ENCODE measurements at places on chromosomes 11 and 22.

GRCh38 chr11:32053151-32053888, 37.6 kb upstream of the RCN1 start:
- H3K27me3 ChIP-seq = peaks cover 50% of the 10 kb centered on the region
- peaks cover 4% of the 10 kb centered on the region for H3K4me1 ChIP-seq
- no peak overlapping the region for H3K4me3 ChIP-seq
- no peak overlapping the region for H3K27ac ChIP-seq
- no peak for DNase-seq
- H3K36me3 ChIP-seq = no peaks in the 10 kb centered on the region

- H3K4me3 ChIP-seq = no peak overlapping the region
- no peaks in the 10 kb centered on the region for H3K36me3 ChIP-seq
- no peak overlapping the region for H3K27ac ChIP-seq
- H3K4me1 ChIP-seq = no peaks in the 10 kb centered on the region
These were observed 7.1 kb downstream of the PNPLA5 start for GRCh38 chr22:43884600-43885318.

GRCh38 chr11:9385327-9385899, 961 bp downstream of the IPO7 start:
- no peak for DNase-seq
- H3K4me1 ChIP-seq = peaks cover 4% of the 10 kb centered on the region
- no peaks in the 10 kb centered on the region for H3K27me3 ChIP-seq
- peak overlapping the region; percentile 93 for H3K4me3 ChIP-seq

DNA sequence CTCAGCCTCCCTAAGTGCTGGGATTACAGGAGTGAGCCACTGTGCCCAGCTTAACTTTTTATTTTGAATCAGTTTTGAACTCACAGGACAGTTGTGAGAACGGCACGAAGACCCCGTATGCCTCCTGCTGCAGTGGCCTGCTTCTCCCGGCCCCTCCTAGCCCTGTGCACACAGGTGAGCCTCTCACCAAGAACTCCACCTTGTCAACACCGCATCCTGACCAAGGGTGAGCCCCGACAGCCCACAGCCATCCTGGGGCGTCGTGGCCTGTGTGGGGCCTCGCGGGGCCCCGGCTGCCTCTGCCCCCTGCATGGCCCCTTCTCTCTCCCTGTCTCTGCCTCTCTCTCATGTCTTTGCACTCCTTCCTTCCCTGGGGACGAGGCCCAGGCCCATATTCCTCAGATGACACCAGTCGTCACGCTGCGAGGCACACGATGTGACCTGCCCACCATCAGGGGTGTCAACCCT, 38.8 kb downstream of the GNB1L start:
- DNase-seq = no peak
- H3K27ac ChIP-seq = no peak overlapping the region
- H3K4me3 ChIP-seq = no peak overlapping the region
- H3K36me3 ChIP-seq = no peaks in the 10 kb centered on the region
- no peaks in the 10 kb centered on the region for H3K27me3 ChIP-seq

DNA sequence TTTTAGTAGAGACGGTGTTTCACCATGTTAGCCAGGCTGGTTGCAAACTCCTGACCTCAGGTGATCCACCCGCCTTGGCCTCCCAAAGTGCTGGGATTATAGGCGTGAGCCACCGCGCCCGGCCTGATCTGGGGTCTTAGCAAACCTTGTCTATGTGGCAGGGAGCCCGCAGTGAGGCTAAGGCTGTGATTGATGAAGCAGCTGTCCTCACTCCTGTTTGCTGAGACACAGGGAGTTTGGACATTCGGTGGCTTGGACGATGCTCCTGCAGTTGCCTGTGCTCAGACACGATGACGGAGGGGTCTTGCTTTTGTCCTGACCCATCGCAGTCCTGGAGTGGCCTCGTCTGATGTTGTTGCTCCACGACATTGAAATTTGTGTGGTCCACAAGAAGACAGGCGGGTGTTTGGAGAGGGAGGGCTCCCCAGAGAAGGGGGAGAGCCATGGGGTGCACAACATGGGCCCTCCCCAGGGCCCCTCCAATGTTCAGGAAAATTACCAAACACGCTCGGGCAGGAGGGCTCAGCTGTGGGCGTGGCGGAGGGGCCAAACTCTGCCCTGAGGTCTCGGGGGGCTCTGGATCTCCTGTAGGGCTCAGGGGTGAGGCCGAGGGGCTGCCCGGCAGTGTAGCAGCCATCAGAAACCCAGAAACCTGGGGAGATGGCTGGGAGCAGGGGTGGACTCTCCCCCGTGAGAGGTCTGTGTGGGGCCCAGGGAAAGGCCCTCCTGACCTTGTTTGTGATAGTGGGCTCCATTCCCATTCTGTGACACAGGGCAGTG, 41.8 kb upstream of the PRR5 start:
- no peak overlapping the region for H3K27ac ChIP-seq
- H3K4me3 ChIP-seq = no peak overlapping the region
- H3K27me3 ChIP-seq = no peaks in the 10 kb centered on the region
- H3K36me3 ChIP-seq = no peaks in the 10 kb centered on the region
- no peak for DNase-seq
- H3K4me1 ChIP-seq = no peaks in the 10 kb centered on the region

- H3K36me3 ChIP-seq = no peaks in the 10 kb centered on the region
- no peak for DNase-seq
- no peaks in the 10 kb centered on the region for H3K27me3 ChIP-seq
- no peak overlapping the region for H3K27ac ChIP-seq
- no peak overlapping the region for H3K4me3 ChIP-seq
- H3K4me1 ChIP-seq = no peaks in the 10 kb centered on the region
These were observed 80.1 kb downstream of the USP35 start for GRCh38 chr11:78268591-78269410.

- no peak overlapping the region for H3K4me3 ChIP-seq
- H3K36me3 ChIP-seq = peaks cover 7% of the 10 kb centered on the region
- no peaks in the 10 kb centered on the region for H3K27me3 ChIP-seq
- peaks cover 19% of the 10 kb centered on the region for H3K4me1 ChIP-seq
- peak overlapping the region; percentile 14 for H3K27ac ChIP-seq
- no peak for DNase-seq
These were observed 9.0 kb downstream of the SPCS2 start for GRCh38 chr11:74957937-74958629.

GRCh38 chr22:20650294-20651207, 123.4 kb upstream of the SERPIND1 start:
- no peak overlapping the region for H3K4me3 ChIP-seq
- no peaks in the 10 kb centered on the region for H3K4me1 ChIP-seq
- H3K27ac ChIP-seq = no peak overlapping the region
- DNase-seq = no peak
- no peaks in the 10 kb centered on the region for H3K36me3 ChIP-seq

DNA sequence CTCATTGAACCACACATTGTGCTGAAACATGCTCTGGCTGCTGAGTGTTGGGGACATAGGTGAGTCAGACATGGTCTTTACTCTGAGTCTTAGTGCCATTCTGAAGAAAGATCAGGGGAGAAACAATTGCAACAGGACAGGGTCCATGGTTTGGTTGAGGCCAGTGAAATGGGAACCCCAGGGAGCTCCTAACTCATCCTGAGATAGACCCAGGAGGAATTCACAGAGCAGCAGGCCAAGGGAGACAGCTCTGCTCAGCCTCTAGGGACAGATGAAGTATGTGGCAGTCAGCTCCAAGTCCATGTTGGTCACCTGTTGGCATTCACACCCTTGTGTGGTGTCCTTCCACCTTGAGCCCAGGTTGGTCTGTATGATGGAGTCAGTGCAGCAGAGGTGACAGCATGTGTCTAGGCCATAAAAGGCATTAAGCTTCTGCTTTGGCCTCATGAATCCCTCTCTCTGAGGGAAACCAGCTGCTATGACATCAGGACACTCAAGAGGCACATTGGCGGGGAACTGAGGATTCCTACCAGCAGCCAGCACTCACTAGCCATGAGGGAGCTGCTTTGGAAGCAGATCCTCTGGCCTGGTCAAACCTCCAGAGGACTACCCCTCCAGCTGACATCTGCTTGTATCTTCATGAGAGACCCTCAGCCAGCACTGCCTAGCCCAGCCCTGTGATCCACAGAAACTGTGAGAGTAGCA, 50.3 kb upstream of the MYEOV start:
- no peaks in the 10 kb centered on the region for H3K27me3 ChIP-seq
- H3K27ac ChIP-seq = no peak overlapping the region
- no peak for DNase-seq
- no peaks in the 10 kb centered on the region for H3K4me1 ChIP-seq

GRCh38 chr11:64519541-64519940, 71.5 kb upstream of the SLC22A12 start:
- H3K36me3 ChIP-seq = no peaks in the 10 kb centered on the region
- no peak for DNase-seq
- H3K4me3 ChIP-seq = no peak overlapping the region
- H3K4me1 ChIP-seq = no peaks in the 10 kb centered on the region
- H3K27me3 ChIP-seq = peaks cover 43% of the 10 kb centered on the region

DNA sequence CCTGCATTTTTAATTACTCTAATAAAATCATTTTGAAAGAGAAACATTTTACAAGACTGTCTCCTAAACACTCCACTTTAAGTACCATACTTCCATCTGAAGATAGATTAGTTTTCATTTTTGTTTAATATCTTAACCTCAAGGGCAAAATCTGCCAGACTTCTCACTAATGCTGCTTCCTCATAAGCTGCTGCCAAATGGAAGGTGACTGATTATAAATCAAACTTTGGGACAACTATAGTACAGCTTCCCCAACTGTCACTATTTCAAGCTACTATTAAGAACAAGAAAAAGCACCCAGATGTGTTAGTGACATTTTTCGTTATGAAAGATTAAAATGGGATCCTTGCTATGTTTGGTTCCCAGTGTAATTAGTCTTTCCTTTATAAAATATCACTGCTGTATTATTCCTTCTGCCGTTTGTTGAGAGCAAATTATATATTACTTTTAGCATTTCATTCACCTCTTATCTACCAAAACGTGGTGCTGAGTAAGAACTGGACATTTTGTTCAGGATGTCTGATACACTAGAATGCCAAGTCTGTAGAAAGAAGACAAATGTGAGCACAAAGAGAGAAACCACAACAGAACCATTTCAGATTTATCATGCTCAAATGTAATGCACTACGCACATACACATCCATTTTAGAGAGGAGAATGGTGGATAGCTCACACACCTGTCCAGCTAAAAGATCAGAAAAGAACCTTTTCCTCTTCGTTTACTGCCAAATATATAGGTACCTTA, 312.2 kb upstream of the C11orf87 start:
- H3K4me3 ChIP-seq = no peak overlapping the region
- H3K27ac ChIP-seq = no peak overlapping the region
- H3K36me3 ChIP-seq = no peaks in the 10 kb centered on the region
- H3K27me3 ChIP-seq = peaks cover 7% of the 10 kb centered on the region
- H3K4me1 ChIP-seq = peaks cover 17% of the 10 kb centered on the region
- DNase-seq = peak; percentile 11

GRCh38 chr11:69511358-69512055, 30.0 kb downstream of the LINC01488 start:
- H3K36me3 ChIP-seq = no peaks in the 10 kb centered on the region
- H3K4me3 ChIP-seq = no peak overlapping the region
- H3K27ac ChIP-seq = no peak overlapping the region
- H3K4me1 ChIP-seq = no peaks in the 10 kb centered on the region
- H3K27me3 ChIP-seq = no peaks in the 10 kb centered on the region

GRCh38 chr11:72634472-72635095, 39.6 kb downstream of the PDE2A start:
- no peak overlapping the region for H3K27ac ChIP-seq
- H3K27me3 ChIP-seq = peaks cover 7% of the 10 kb centered on the region
- H3K4me1 ChIP-seq = peaks cover 10% of the 10 kb centered on the region
- H3K36me3 ChIP-seq = no peaks in the 10 kb centered on the region
- DNase-seq = no peak
- H3K4me3 ChIP-seq = no peak overlapping the region

DNA sequence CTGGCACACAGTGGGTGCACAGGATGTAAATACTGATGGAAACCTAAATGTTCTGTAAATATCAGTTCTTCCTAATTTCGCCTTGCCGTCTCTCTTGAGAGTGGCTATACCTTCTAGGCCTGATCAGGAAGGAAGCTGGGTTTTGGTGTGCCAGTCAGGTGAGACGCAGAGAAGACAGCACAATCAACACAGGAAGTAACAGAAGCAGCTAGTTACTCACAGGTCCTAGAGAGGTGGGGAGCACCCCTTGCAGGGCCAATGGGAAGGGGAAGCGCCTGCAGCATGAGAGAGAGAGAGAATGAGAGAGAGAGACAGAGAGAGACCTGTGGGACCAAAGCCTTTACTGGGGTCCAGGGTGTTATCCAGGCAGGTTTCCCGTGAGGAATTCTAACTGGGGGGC, 80.8 kb downstream of the FBLN1 start:
- H3K27me3 ChIP-seq = no peaks in the 10 kb centered on the region
- H3K4me1 ChIP-seq = no peaks in the 10 kb centered on the region
- no peak overlapping the region for H3K4me3 ChIP-seq
- no peak overlapping the region for H3K27ac ChIP-seq
- no peak for DNase-seq

DNA sequence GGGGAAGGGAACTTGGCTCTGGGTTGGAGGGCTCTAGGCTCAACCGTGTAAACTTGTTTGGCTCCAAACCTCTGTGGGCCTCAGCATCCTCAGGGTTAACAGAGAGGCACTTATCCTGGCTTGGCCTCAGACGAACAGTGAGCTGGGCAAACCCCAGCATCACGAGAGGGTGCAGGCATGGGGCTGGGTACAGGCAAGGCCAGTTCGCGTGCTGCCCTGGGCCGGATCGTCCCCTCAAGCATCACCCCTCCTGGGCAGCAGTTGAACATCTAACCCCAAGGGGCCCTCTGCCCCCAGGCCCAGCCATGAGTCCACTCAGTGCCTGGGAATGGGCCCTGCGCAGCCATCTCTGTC, 1.9 kb downstream of the EHBP1L1 start:
- peaks cover 7% of the 10 kb centered on the region for H3K36me3 ChIP-seq
- H3K27me3 ChIP-seq = no peaks in the 10 kb centered on the region
- peaks cover 32% of the 10 kb centered on the region for H3K4me1 ChIP-seq
- DNase-seq = no peak

DNA sequence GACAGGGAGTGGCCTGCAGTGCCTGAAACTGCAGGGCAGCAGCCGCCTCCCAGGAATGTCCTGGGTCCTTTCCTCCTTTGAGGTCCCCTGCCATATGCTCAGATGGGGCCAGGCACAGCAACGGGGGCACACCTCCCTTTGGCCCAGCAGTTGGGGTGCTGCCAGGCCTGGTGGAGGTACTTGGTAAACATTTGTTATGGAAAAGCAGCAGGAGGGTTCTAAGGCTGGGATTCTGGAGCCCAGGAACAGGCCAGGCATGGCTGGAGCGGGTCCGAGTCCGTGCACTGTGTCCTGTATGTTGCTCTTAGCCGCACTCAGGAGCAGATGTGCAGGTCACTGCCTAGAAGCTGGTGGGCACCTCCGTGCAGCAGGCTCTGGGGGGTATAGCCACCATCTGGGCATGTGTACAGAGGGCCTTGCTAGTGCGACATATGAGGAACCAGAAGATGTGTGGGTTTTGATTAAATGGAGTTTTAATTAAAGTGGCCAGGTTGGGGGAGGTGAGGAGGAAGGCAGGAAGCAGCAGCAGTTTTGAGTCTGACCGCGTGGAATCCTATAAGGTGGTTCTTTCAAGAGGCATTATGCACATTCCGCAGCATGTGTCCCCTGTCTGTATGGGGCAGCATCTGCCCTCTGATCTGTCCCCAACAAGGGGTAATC, 1.5 kb downstream of the ADORA2A start:
- H3K4me3 ChIP-seq = no peak overlapping the region
- H3K36me3 ChIP-seq = no peaks in the 10 kb centered on the region
- H3K27ac ChIP-seq = peak overlapping the region; percentile 19

GRCh38 chr11:67304511-67305113, 1.3 kb downstream of the SSH3 start:
- peaks cover 29% of the 10 kb centered on the region for H3K36me3 ChIP-seq
- no peaks in the 10 kb centered on the region for H3K27me3 ChIP-seq
- peaks cover 10% of the 10 kb centered on the region for H3K4me1 ChIP-seq
- no peak for DNase-seq
- no peak overlapping the region for H3K27ac ChIP-seq
